WTC11 (cell line): ENCODE measurements at places on chromosomes 11 and 22.

- no peak for DNase-seq
Measured at GRCh38 chr11:102770191-102770590, 10.2 kb downstream of the MMP10 start.

- no peak for DNase-seq
Measured at GRCh38 chr11:15586741-15587473, 472.2 kb downstream of the INSC start.

GRCh38 chr11:60375316-60375715, 3.0 kb upstream of the MS4A7 start:
- DNase-seq, result no peak

DNA sequence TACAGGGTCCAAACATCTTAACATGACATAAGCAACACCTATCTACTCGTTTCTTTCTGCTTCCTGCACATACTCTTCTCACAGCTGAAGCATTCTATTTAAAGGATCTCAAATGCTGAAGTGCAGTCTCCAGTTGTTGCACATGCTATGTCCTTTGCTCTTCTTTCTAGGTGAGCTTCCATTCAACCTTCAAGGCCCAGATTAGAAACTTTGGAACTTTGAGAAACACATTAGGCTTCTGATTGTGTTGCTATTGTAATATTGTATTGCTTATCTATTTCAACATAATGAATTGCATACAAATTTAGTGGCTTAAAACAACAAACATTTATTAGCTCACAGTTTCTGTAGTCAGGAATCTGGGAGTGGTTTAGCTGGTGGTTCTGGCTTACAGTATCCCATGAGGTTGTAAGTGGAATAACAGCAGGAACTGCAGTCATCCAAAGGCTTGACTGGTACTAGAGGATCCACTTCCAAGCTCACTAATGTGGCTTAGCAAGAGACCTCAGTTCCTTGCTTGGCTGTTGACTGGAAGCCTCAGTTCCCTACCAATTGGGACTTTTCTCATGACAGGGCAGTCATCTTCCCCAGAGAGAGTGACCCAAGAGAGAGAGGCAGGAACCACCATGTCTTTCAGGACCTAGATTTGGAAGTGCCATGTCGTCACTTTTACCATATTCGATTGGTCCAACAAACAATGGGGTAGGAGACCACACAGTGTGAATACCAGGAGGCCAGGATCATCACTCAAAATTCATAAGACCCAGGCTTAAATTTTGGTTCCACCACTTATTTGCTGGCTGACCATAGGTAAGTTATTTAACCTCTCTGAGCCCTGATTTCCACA, 27.2 kb upstream of the RASSF10 start:
- no peak for DNase-seq

DNA sequence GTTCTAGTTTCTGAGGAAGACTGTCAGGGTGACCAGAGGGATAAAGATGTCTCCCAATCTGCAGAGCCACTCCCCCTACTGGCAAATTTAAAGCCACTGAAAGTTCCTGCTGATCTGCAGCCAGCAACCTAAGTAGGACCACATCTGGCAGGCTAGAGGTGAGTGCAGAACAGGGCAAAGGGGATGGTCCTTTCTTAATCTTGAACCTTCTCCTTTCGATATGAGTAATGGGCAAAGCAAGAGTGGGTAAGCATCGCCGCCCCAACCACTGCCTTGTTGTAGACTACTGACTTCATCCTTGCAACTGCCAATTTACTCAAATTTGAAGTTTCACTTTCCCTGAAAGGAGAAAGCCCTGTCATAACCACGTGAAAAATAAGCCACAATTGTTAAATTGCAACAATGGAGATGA, 30.7 kb downstream of the SCUBE2 start:
- peak; percentile 41 for DNase-seq

- peak; percentile 73 for DNase-seq
Measured at GRCh38 chr22:50199829-50200460, 866 bp upstream of the SELENOO start.

DNA sequence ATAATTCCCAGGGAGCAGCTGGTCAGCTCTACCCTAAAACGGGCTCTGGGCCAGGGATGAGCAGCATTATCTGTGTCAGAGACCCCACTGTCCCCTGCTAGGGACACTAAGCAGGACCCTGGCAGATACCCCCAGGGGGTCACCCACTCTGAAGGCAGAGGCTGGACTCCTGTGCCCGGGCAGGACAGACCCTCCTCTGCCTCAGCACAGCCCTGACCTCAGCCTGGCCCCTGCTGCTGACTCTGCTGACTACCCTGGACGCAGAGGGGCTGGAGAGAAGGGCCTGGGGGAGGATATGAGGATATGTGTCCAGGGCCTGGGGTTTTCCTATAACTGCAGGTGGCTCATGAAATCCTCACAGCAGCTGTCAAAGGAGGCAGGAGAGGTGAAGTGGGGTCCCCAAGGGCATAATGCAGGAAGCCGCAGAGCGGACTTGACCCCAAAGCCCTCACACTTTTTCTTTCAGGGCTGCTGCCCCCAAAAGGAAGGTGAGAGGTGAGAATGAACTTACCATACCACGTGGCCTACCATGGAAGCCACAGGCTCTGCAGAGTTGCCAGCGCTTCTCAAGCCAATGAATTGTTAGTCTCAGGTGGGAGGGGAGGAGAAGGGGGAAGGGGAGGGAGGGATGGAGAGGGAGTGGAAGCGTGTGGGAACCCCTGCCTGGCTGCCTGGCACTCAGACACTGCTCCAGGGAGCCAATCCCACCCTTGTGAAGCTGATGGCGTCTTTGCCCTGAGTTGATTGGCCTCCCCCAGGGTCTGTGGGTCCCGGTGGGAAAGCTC, 76.7 kb upstream of the WNT11 start:
- no peak for DNase-seq

GRCh38 chr22:32342977-32343376, 14.7 kb upstream of the RFPL3 start:
- DNase-seq, result no peak

DNA sequence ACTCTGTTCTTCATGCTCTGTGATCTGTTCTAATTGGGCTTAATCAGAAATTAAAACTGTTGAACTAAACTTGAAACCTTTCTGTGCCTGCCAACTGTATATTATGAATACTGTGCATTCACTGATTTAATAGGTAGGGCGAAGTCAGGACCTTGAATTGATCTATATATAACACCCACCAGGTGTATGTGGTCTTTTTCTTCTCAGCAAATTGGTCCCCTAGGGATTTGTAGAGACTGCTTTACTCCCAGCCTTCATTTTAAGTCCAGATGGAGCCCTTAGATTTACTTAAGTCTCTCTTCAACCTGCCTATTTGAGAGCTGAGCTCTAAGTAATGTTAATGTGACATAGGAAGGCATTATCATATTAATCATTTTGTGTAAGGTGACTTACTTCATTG, 257.5 kb downstream of the TMEM135 start:
- DNase-seq, result no peak

- DNase-seq, result no peak
Measured at GRCh38 chr11:93132836-93133235, 65.0 kb downstream of the SLC36A4 start.

DNA sequence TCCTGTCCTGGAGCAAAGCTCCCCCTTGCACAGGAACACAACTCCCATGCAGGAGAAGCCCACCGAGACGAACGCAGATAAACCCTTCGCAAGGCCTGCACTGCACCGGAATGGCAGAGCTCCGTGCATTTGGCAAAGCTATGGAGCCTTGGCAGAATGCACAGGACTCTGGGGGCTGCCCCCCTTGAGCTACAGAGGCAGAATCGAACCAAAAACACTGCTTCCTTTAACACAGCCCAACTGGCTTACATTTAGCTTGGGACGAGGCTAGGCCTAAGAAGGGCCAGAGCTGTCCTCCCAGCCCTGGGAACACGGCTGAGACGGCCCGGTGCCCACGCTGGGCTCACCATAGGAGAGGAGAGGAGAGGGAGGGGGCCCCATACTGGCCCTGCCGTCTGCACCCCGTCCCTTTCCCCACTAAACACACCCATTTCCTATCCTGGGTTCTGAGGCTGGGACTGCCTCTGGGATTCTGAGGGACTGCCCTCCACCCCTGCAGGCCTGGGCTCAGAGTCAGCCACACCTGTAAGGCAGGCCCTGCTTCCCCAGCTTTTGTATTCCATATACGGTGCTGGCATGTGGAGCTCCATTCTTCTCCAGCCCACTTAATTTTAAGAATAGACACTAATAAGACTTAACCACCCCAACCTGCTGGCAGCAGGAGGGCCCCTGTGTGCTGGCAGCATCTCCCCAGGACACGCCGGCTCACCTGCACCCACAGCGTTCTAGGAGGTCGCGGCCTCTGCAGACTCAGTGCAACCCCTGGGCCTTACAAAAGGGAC, 32.9 kb downstream of the PPM1F start:
- DNase-seq, result no peak

DNA sequence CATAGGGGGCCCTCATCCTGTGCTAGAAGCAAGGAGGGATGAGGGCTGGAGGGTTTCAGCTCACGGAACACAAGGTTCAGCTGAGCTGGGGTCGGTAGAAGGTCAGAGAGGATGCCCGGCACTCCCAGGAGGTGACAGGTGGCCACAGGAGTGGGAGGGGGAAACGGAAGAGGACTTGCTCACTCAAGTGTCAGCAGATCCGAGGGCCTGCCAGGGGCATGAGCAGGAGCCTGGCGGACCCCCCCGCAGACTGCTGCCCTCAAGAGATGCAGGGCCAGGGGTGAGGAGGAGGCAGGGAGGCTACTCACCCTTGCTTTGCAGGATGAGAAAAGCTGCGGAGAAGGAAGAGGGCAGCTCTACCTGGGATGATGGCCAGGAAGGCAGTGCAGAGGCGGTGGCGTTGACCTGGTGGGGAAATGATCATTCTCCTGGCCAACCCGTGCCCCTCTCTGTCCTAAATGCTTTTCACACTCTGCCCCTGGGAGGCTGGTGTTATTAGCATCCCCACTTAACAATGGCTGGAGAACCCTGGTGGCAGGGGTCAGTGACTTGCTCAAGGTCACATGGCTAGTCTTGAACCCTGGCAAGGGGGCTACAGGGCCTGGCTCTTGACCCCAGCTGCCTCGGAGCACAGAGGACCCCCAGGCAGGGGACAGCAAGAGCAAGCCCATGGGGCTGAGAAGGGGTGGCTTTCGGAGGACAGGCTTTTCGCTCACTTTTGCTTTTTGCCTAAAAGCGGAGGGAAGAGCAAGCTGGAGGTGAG, 30.1 kb upstream of the CSNK1E start:
- no peak for DNase-seq

DNA sequence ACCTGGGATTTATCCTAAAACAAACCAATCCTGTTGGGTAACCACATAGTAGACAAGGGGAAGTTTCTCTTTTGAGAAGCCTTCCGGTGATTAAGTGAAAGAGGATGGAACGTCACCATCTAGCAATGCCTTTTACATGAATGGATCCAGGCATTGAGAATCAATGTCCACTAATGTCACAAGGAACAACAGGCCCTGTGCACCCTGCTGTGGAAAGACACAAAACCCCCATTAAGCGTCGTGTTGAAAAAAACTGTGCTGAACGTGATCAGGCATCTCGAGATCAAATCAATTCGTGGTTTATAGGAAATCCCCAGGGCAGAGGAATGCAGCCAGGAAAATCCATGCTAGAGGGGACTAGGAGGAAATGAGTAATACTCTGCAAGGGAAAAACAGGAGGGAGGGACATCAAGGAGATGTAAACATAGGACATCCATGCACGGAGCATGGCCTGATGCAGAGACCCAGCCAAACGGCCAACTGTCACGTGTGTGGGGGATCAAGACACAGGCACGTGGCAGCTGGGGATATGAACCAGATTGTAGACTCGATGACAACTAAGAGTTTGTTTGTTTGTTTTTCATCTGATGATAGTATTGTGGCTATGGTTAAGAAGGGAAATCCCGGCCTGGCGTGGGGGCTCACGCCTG, 38.6 kb upstream of the CARS1 start:
- no peak for DNase-seq

- DNase-seq, result no peak
Measured at GRCh38 chr22:43510281-43511070, 98.7 kb downstream of the MPPED1 start.

- DNase-seq, result no peak
Measured at GRCh38 chr22:36375071-36375980, 12.4 kb downstream of the MYH9 start.

- DNase-seq, result no peak
Measured at GRCh38 chr11:119370486-119371046, 10.9 kb downstream of the USP2 start.

- no peak for DNase-seq
Measured at GRCh38 chr11:100646545-100646944, 40.5 kb upstream of the ARHGAP42 start.

GRCh38 chr11:70299636-70300035, 29.1 kb downstream of the PPFIA1 start:
- DNase-seq, result no peak

- no peak for DNase-seq
Measured at GRCh38 chr11:116239247-116239646, 533.5 kb downstream of the BUD13 start.

GRCh38 chr11:67002297-67002913, 20.5 kb upstream of the SYT12 start:
- DNase-seq, result peak; percentile 35

DNA sequence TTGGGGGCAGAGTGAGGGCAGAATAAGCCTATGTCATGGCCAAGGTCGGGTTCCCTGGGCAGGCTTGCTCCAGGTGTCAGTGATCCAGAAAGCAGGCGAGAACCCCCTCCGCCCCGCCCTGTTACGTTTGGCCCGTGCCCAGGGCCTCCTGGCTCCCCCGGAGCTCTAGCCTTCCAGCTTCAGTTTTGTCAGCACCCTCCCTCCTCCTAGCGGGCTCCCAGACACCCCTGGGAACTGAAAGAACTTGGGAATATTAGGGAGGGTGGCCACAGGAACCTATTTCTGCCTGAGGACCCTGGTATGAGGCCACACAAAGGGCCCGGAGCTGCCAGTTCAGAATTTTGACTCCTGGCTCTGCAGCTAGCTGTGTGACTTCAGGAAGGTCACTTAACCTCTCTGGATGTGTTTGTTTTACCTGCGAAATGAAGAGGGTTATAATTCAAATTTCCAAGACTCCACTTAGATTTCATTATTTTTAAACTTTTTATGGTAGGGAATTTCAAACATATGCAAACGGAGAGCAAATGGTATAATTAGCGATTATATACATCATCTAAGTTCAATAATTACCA, 1.2 kb downstream of the TUBA8 start:
- no peak for DNase-seq

GRCh38 chr11:102205805-102206204, 95.6 kb downstream of the YAP1 start:
- DNase-seq, result peak; percentile 14

GRCh38 chr11:20894296-20894695, 224.9 kb downstream of the NELL1 start:
- DNase-seq, result no peak

GRCh38 chr11:1639102-1639620, 9.6 kb downstream of the KRTAP5-5 start:
- DNase-seq, result no peak

DNA sequence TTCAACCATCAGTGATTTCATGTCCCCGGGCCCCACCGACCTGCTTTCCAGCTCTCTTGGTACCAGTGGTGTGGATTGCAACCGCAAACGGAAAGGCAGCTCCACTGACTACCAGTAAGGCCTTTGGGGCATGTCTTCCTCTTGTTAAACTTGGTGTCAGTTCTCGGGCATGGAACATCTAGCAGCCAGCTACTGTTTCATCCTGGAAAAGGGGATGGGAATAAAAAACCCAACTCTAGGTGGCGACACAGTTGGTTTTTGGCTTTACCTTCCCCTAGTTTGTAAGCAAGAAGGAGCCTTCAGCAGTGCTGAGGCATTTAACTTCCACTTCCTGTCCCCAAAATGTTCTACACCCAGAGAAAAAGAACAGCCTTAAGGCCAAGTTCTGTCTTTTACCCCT, 76.7 kb downstream of the BMAL1 start:
- DNase-seq, result peak; percentile 40
